ENCODE measurements at places on chromosomes 12 and 14. TPM values are rescaled to one million over a fixed set of nuclear protein-coding genes. Genes with fewer than 3 reads are reported as not detected.

CIT gene
- polyA plus RNA-seq: 26.7 TPM

MGST1 gene
- polyA plus RNA-seq: 33.8 TPM

FAM90A1 gene
- 1.3 TPM for polyA plus RNA-seq

NAA30 gene
- 33.3 TPM for polyA plus RNA-seq

TMEM132D gene
- 1.7 TPM for polyA plus RNA-seq

TAS2R30 gene
- 0.23 TPM for polyA plus RNA-seq

SMIM41 gene
- 0.69 TPM for polyA plus RNA-seq

TSPAN11 gene
- 5.7 TPM for polyA plus RNA-seq

CEBPE gene
- 0.15 TPM for polyA plus RNA-seq

DNA sequence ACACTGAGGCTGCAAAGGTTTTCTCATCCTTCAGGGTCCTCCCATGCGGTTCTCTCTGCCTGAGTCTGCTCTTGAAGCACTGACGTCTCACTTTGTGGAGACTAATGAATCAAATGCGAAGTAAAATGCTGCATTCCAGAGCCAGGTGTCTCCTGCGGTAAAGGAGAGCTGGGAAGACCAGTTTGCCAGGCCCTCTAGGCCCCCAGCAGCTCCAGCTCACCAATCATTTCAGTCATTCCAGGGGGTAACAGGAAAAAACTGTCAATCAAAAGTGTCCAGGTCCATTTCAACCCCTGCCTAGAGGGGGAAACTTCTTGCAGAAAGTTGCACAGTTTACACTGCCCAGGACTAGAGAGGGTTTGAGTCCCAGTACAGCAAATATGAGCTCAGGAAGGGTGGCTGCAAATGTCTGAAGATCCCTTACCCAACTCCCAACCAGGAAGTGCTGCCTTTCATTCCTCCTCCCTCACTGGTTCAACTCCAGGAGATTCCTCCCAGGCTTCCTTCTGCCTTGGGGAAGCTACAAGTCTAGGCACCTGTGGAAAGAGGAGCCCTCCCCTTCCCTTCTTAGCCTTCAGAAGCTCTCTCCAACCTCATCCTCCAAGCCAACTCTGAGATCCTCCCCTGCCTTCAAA is 2.7 kb upstream of the NXPH4 start:
- DNase-seq: no peak

GRCh38 chr14:24941719-24942118 is 108.2 kb downstream of the STXBP6 start:
- DNase-seq: peak; percentile 51

DNA sequence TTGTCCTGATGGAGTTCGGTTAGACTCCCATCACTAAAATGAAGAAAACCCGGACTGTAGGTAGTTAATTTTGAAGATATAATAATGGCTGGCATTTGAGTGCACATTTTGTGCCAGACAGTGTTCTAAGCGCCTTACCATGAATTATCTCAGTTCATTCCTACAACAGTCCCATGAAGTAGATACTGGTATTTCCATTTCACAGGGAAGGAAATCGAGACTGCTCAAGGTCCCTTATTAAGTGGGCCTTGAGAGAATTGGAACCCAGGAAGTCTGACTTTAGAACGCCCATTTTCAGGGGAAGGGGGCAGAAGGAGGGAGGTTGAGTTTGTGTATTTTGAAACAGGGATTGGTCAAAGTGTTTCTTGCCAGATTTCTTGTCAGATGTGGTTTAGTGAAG is 855 bp downstream of the MNAT1 start:
- DNase-seq: no peak

- DNase-seq: no peak
These were observed 3.0 kb downstream of the ETV6 start for GRCh38 chr12:11652351-11653040.

DNA sequence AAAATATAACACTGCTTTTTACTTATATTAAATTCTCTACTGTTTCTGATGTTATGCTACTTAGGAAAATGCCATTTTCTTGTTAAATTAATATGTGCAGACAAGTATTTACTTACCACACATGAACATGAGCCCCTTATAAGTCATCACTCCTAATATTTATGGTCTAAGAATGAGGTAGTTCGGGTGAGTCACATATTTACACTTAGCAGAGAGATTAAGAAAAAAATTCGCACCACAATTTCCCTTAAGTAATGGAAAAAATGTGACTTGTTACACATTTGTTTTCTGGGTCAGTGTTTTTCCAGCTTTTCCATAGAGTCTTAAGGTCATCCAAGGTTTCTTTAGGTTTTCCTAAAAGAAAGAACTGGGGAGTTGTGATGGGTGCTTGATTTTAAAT is 68.3 kb downstream of the RERG start:
- DNase-seq: no peak

DNA sequence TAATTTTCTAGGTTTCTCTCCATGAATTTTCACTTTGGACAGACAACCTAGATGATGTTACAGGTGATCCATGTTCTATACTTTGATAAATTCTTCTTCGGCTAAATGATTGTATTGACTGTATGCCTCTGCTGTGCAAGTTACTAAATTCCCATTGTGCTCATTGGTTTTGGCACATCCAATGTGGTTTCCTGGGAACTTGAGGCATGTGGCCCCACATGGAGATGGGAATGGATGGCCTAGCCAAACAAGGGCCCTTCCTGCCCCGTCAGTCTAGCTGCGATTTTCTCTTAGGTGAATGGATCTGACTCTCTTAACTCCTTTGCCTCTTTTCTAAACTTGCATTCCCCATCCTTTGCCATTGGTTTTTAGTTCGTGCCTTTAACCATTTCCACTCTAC is 186.2 kb downstream of the PELI2 start:
- DNase-seq: no peak

DNA sequence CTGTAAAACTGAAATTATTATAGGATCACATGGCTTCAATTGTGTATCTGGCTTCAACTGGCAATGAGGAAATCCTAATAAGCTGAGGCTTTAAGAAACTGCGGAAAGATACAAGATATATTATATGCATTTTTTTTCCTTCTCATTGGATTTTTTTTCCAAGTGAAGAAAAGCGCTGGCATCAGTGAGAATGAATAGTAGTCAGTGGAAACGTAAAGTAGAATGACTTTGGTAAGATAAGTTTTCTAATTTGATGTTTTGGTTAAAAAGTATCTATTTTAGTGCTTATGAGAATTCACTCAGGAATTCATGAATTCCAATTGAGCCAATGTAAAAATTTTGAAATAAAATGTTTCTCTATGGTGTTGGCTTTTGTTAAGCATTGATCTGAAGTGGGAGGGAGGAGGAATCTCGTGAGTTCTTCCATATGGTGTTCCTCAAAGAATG is 173.5 kb upstream of the FRMD6 start:
- DNase-seq: no peak

GRCh38 chr12:22313286-22313962 is 21.1 kb downstream of the ST8SIA1 start:
- DNase-seq: no peak

GRCh38 chr14:57209561-57209960 is 59.1 kb downstream of the EXOC5 start:
- no peak for DNase-seq

GRCh38 chr12:40184493-40185302 is 40.1 kb upstream of the LRRK2 start:
- no peak for DNase-seq

DNA sequence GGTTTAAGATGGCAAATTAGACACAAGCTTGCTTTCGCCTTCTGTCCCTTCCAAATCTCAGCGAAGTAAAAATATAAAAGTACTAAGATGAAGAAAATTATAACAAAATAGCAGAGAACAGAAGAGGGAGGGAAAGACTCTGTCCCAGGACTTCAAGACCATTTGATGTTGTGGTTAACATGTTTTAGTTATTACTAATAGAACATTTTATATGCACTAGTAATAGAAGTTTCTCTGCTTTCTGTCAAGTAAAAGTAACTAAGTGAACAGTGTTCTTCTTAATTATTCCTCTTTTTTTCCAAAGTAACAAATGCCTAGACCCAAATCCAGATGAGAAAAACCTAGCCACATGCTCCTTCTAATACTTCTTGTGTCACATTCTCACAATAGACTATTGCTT is 85.1 kb upstream of the DAAM1 start:
- DNase-seq: no peak

DNA sequence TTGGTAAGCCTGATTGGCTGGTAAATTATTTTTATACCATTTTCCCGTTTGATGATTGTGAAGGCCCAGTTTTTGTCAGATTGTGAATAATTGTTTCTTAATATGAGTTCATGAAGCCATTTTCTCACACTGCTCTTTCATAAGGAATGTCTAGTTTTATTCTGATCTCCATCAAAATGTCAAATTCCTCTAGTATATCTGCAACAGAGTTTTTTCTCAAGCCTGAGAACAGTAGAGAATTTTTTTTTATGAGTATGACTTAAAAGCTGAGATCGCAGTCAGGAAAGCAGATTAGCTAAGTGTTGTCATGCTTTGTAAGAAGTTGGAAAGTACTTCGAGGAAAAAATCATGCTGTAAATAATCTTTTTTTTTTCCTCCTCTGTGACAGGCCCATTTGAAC is 484.9 kb upstream of the ATP2B1 start:
- no peak for DNase-seq

- no peak for DNase-seq
These were observed 197.0 kb downstream of the PHLDA1 start for GRCh38 chr12:75834591-75834990.

DNA sequence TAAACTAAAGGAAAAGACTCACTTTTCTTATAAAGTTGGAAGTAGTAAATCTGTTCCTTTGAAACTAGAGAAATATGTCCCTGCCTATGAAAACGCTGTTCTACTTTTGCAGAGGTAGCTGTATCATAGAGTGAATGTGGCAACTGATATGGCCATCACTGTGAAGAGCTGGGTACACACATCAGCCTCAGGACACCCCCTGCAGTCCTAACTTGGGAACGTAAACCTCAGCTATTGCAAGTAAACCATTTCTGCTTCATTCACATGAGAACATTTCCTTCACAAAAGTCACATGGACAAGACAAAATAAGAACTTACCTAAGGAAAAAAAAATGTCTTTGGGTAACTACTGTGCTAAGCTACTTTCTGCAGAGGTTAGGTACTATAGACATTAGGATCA is 233.3 kb upstream of the PPFIA2 start:
- DNase-seq: no peak

- DNase-seq: no peak
These were observed 791.6 kb downstream of the DIO2 start for GRCh38 chr14:79419571-79420327.

GRCh38 chr14:57974896-57975295 is 109.0 kb upstream of the SLC35F4 start:
- no peak for DNase-seq
